NCI-H146 (cell line): ENCODE measurements at places on chromosomes 4 and X.

- DNase-seq = no peak
These were observed 22.9 kb downstream of the SH3TC1 start for GRCh38 chr4:8221985-8222384.

DNA sequence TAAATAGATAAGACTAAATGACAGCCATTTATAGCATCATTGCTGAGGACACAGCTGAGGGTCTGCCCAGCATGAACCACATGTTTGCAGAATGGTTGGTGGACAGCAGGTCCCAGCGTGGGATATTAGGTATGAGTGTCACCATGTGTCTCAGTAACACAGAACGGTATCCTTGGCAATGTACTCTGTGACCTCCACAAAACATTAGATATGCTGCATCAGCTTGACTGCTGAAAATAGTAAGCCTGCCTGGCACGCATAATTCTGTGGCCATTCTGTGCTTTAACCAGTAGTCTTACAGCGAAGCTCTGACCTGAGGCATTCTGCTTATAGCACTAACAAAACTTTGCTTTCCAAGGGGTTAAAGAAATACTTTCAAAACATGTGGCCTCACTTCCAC lies 32.0 kb downstream of the LIMCH1 start:
- DNase-seq = no peak

- no peak for DNase-seq
These were observed at the start of gene RNF212 for GRCh38 chr4:1113311-1114009. RNF212 (minus strand) TSS chr4:1113564; CDS start chr4:1113464, 100 bp downstream.

GRCh38 chr4:170270628-170271027 lies 180.9 kb upstream of the AADAT start:
- no peak for DNase-seq

DNA sequence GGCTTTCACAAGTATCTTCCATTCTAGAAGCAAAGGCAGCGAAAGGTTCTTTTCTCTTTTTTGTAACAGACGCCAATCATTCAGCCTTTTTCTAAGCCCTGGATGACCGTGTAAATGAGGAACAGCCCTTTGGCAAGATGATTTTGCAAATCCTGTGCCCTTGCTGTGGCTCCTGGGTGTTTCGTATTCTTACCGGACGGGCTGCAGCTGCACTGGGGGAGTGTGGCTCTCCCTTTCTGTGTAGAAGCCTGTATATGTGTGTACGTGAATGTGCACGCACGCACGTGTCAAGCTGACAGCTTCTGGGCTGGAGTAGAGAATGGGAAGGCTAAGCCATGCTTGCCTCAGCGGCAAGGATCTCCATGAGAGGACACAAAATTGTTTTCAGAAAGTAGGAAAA lies 8.2 kb downstream of the GRPEL1 start:
- DNase-seq = no peak

DNA sequence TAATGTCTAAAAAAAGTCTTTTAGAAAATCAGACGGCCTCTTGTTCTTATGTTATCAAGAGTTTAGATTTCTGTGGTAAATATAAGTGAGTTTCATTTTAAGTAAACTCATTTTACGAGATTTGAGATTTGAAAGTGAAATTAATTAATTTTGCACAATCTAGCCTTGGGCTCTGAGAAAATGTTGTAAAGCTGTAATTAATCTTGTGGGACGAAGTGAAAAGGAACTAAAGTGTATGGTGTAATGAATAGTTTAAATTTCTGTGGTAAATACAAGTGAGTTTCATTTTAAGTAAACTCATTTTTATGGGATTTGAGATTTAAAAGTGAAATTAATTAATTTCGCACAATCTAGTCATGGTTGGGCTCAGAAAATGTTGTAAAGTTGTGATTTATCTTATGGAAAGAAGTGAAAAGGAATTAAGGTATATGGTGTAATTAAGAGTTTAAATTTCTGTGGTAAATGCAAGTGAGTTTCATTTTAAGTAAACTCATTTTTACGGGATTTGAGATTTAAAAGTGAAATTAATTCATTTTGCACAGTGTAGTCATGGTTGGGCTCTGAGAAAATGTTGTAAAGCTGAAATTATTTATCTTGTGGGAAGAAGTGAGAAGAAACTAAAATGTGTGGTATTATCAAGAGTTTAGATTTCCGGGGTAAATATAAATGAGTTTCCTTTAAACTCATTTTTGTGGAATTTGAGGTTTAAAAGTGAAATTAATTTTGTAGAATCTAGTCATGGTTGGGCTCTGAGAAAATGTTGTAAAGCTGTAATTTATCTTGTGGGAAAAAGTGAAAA lies 1.6 kb downstream of the SCML1 start:
- no peak for DNase-seq

GRCh38 chr4:148288448-148288847 lies 153.8 kb downstream of the NR3C2 start:
- no peak for DNase-seq
